ENCODE measurements at places on chromosomes 16 and 17.
A peak's percentile ranks its signal among the peaks of the same experiment; 100 is the strongest.

- no peak for DNase-seq
These were observed 21.5 kb upstream of the BRCA1 start for GRCh38 chr17:43146649-43147048.

- no peak for DNase-seq
These were observed 23.4 kb downstream of the C17orf67 start for GRCh38 chr17:56810343-56810742.

DNA sequence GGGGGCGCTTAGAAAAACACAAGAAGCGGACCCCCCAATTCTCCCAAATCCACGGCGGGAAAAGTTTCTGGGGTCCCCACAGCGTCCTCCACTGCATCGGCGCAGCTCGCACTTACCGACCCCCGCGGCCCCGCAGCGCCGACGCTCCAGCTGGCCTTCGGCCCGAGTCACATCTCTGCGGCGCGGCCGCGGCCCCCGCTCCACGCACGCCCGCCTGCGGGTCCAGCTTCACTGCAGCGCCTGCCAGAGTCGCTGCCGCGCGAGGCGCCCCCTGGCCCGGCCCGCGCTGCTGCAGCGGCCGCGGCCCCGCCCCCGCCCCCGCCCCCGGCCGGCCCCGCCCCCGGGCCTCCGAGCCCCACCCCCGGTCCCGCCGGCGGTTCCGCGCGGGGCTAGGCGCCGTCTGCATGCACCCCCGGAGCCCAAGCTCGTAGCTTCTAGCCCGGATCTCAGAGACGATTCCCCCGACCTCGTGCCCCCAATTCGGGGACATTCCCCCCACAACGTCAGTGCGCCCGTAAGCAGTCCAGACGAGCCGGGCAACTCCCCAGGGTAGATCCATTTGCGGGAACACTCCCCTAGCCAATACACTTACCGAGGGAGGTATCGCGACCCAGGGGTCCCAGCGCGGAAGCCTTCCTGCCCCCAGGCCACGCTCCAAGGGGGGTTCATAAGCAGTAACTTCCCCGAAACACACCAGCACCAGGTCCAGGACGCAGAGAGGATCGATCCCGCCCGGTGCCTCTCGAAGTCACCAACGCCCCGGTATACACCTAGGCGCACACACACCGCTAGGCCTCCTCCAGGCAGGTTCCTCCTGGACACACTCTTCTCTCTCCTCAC, at the start of gene GPRC5B:
GPRC5B (minus strand) TSS at position 238 of the 840 bp plus-strand sequence. CDS start 12,003 bp downstream, outside the sequence.
- peak; percentile 5 for DNase-seq

DNA sequence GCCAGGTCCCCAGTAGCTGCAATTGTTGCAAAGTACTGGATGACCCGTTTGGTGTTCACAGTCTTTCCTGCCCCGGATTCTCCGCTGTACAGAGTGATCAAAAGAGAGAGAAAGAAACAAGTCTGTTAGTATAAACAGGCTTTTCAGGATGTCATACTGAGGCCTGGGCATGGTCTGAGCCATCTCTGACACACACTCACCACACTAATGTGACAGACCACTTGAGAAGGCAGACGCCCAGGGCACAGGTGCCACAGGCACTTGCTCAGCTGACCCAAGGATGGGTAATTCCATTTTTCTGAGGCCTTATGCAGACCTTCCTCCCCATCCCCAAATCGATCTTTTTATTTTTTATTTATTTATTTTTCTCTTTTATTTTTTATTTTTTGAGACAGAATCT, 7.5 kb downstream of the MYH3 start:
- DNase-seq = no peak

DNA sequence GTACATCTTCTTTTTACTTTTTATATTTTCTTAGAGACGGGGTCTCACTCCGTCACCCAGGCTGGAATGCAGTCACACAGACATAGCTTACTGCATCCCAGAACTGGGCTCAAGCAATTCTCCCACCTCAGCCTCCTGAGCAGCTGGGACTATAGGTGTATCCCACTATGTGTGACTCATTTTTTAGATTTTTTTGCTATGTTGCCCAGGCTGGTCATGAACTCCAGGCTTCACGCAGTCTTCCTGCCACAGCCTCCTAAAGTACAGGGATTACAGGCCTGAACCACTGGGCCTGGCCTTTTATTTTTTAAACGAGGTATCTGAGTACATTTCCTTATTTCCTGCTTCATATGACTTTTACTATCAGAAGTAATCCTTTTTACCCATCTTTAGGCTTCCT, 48.0 kb downstream of the GLG1 start:
- DNase-seq = no peak

DNA sequence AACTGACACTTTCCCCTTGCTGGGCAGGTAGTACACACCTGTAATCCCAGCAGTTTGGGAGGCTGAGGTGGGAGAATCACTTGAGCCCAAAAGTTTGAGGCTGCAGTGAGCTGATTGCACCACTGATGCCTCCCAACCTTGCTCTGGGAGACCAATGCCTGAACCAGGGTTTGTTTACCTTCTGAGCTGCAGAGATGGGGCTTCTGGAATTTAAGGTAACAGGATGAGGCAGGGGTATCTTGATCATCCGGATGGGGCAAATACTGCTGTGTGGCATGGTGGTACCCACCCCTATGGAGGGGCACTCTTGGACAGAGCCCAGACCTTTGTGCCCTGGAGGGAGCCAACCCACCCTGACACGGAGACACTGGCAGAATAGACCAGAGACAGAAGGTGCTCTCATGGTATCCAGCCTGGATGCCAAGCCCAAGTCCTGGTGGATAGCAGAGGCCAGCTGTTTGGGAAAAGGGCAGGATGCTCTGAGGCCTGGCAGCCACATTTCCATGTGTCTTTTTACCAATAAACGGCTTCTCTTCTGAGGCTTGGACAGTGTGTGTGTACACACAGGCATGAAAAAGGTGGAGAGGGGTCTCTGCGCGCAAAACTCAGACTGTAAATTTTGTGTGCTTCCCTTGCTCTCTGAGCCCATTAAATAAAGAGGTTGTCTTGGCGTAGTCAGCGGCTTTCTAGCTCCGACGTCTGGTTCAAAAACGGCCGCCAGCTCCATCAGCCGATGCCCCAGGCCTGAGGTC, 4.4 kb downstream of the ZNF48 start:
- DNase-seq = no peak

- DNase-seq = no peak
These were observed 381.5 kb upstream of the SALL1 start for GRCh38 chr16:51532551-51532950.

DNA sequence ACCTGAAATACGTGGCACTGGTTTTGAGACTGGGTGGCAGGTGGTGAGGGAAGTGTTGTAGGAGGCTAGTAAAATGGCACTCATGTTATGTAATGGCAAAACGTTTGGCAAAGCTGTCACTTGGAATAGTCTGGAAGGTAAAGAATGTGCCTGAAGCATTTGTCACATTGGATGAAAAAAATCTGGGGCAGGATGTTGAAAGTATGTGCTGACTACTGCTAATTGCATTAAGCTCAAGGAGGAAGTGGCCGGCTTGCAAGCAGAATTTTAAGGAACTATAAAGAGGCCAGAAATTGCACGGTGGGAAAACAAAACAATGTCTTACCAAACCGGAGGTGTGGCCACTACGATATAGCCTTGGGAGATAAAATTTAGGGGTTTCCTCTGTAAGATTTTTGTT, 26.6 kb upstream of the NLRP1 start:
- DNase-seq = no peak
